ENCODE measurements at places on chromosomes 12 and 14.
A peak's percentile ranks its signal among the peaks of the same experiment; 100 is the strongest.

DNA sequence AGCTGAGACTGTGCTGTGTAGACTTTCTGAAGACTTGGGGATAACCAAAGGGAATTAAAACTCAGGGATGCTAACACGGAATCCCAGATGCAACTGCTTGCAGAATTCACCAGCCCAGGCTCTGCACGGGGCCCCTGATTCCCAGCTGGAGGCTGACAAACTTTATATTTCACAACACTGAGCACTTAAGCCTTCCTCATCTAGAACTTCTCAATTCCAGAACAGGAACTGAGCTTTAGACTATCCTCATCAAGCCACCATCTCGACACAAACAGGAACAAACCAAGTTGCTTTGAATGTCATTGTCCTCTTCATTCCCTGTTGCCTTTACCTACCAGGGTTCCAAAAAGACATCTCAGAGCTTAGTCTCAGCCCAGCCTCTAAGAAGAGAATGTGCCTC, 22.2 kb downstream of the CCDC63 start:
- no peak for DNase-seq

DNA sequence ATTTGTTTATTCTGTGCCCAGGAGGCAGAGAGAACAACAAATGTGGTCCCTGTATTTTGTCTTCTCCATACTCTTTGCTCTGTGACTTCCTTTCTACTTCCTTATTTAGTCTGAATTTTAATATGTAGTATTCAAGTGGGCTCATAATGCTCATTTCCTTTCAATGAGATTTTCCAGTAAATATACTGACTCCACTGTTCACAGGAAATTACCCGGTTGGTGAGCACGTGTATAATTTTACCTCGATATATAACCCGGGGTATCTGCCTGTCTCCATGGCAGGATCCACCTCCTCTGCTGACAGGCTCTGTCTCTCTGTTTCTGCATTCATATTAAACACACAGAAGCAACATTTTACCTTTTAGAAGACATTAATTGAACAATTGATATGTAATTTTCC, 166.0 kb downstream of the SLC38A4 start:
- DNase-seq, result no peak

DNA sequence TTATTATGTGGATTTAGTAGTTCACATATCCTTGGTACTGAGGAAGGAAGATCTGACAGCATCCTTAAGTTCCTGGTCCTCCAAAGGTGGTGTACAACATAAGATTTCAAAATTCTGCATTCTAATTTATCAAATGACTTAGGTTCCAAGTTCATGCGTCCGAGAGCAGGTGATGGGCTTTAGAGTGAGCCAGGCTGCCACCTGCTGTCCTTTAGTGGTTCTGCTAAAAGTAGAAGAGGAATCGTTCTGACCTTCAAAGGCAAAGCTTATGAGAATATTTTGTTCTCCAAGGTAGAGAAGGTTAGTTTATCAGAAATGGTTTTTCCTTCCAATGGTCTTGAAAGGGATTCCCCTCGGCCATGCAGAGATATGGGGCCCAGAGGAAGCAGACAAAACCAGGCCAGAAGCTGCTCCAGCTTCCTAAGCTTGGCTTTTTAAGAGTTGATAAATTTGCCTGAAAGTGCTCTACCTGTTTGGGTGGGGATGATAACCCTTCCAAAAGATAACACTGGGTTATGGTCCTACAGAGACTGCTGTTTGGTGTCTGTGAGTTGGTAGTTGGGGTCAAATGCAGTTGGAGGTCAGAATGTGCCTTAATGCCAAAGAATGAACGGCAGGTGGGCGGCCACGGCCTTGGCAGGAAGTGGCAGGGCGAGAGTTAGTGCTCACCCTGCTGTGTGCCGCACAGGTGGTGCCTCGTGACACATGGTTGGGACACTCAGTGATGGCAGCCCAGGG, 29.1 kb upstream of the LRTM2 start:
- DNase-seq, result peak; percentile 67

GRCh38 chr14:99658218-99658845, 13.4 kb downstream of the HHIPL1 start:
- DNase-seq, result no peak

DNA sequence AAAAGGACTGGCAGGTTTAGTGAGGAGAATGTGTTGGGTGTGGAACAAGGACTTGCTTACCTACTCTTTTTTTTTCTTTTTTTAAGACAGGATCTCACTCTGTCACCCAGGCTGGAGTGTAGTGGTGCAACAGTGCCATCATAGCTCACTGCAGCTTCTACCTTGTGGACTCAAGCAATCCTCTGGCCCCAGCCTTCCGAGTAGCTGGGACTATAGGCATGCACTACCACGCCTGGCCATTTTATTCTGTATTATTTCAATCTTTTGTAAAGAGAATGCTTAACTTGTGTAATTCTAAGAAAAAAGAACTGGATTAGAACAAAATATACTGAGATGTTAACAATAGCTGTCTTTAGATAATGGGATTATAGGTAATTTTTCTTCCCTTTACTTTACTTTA, 1.9 kb upstream of the VRTN start:
- DNase-seq, result no peak

GRCh38 chr12:128534906-128535305, 267.9 kb downstream of the TMEM132C start:
- peak; percentile 15 for DNase-seq

GRCh38 chr12:18824287-18824686, 86.4 kb downstream of the CAPZA3 start:
- DNase-seq, result no peak

DNA sequence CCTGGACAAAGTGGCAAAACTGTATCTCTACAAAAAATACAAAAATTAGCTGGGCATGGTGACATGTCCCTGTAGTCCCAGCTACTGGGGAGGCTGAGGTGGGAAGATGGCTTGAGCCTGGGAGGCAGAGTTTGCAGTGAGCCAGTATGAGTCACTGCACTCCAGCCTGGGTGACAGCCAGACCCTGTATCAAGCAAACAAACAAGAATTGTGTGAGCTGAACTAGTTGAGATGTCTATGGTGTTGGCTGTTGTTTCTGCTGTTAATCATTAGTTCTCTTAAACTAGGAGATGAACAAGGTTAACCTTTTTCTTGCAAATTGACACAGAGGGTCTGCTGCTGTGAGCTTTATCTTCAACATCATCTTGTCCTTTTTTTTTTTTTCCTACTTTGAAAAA, 23.6 kb downstream of the RASSF3 start:
- no peak for DNase-seq

GRCh38 chr14:101255765-101256125, 305.6 kb upstream of the DIO3 start:
- DNase-seq, result no peak

DNA sequence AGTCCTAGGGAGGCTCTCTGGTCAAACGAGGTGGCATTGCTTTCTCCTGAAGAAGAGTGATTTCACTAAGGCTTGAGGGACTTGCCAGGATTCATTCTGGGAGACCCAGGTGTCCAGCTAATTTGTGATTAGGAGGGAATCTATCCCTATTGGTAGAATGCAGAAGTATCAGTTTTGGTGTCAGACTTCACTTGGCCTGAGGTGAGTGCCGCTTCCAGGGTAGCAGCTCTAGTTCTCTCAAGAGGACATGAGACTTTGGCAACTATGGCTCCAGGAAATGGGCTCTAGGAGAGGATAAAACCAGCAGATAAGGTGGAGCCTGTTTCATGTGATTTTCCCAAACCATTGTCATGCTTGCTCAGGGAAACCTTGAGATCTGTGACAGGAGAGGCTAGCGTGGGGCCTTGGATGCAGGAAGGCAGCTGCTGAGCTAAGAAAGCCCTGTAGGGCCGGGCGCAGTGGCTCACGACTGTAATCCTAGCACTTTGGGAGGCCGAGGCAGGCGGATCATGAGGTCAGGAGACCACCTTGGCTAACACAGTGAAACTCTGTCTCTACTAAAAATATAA, 11.6 kb upstream of the TMEM117 start:
- no peak for DNase-seq

DNA sequence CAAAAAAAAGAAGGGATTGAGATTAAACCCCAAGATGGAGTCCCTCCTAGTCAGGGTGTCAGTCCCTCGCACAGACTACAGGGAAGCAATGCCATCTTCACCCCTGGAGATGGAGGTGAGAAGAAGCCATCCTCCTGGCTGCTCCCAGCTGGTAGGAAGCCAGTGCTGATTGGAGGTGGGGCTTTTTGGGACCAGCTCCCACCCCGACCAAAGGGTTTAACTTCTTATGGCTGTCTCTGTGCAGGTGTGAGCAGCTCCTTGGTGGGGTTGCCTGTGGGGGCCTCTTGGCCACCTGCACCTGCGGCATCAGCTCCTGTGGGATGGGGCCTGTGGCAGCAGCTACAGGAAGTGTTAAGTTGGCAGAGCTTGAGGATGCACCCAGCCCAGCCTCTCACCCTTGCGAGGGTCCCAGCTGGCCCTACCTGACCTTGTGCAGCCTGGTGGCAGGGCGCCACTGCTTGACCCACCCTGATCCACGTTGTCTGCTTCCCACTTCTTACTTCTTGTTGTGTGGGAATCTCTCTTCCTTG, 3.8 kb upstream of the KRT86 start:
- no peak for DNase-seq

GRCh38 chr12:119089380-119090013, 89.2 kb upstream of the HSPB8 start:
- DNase-seq, result no peak

GRCh38 chr14:50345846-50346422, 33.8 kb downstream of the DMAC2L start:
- no peak for DNase-seq

GRCh38 chr12:93788853-93789252, 111.7 kb downstream of the CRADD start:
- no peak for DNase-seq

- no peak for DNase-seq
Measured at GRCh38 chr12:124126950-124127655, 154.1 kb downstream of the ZNF664 start.

GRCh38 chr12:54232790-54233189, 44.0 kb upstream of the SMUG1 start:
- DNase-seq, result no peak

DNA sequence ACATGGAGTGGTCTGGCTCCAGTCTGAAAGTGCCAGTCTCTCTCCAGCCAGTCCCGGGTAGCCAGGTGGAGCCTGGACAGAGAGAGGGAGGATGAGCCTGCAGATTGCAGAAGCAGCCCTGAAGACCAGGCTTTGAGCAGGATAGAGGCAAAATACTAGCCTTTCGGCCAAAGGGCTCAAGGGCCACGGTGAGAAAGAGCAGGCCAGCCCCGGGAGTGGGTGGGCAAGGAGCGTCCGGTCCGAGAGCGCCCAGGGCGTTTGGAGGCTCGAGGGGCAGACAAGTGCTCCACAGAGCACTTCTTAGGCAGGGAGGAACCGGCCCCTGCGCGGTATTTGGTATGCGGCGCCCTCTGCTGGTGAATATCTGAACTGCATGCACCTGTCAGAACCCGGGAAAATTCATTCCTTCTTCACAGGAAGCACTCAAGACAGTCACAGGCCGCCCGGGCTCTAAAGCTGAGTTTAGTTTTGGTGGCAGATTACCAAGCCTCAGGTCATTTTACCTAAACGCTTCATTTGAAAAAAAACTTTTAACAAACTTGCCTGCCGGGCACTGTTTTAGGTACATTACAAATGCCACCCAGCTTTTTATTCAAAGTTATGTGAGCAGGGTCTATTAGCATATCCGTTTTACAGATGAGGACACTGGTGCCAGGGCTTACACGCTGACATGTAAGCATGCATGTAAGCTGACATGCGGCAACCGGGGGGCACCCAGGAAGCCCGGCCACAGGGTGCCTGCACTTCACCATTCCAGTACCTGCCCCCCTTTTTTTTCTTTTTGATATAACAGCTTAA, 21.0 kb upstream of the PSMC1 start:
- DNase-seq, result peak; percentile 74

DNA sequence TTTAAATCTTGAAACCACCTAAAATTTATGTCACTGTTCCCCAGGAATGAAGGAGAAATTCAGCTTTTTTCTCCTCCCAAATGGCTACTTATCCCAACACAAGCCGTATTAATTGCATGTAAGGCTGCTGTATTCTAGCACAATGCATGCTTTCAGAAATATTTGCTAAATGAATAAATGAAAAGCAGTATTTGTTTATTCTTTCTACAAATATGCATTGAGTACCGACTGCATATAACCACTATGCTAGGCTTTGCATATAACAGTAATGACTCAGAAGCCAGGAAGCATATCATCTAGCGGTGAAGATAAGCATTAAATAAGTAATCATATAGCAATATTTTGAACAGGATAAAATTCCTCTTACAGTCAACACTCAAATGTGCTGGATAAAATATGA, 5.7 kb upstream of the LRR1 start:
- no peak for DNase-seq

GRCh38 chr14:29355331-29355730, 572.3 kb downstream of the PRKD1 start:
- no peak for DNase-seq

DNA sequence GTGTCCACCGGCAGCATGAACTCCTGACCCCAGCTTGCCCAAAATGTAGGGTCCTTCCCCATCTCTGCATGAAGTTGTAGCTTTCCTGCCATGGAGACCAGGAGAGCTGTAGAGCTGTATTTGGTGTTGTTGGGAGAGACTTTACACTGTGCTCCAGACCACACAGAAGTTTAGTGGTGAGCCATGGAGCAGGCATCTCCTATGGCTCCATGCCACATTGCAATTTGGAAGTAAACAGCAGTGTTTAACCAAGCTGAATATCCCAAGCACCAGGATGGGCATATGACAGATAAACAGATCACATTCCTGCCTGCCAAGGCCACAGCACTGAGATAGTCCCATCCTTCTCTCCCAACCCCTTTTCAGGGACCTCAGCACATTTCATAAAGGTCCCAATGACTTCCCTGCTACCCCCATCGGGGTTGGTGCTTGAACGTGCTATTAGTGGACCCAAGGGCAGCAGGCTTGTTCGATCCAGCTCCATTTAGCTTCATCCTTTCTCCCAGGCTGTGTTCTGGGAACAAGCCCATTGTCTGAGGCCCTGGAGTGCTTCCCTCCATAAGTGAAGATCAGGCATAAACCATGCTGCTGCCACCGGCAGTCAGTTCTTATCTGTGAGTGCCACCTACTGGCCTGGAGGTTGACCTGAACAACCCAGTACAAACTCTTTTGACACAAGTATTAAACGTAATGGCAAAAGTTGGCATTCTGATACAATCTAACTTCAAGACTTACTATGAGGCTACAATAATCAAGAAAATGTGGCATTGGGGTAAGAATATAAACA, 172.3 kb upstream of the ATXN7L3B start:
- peak; percentile 44 for DNase-seq

DNA sequence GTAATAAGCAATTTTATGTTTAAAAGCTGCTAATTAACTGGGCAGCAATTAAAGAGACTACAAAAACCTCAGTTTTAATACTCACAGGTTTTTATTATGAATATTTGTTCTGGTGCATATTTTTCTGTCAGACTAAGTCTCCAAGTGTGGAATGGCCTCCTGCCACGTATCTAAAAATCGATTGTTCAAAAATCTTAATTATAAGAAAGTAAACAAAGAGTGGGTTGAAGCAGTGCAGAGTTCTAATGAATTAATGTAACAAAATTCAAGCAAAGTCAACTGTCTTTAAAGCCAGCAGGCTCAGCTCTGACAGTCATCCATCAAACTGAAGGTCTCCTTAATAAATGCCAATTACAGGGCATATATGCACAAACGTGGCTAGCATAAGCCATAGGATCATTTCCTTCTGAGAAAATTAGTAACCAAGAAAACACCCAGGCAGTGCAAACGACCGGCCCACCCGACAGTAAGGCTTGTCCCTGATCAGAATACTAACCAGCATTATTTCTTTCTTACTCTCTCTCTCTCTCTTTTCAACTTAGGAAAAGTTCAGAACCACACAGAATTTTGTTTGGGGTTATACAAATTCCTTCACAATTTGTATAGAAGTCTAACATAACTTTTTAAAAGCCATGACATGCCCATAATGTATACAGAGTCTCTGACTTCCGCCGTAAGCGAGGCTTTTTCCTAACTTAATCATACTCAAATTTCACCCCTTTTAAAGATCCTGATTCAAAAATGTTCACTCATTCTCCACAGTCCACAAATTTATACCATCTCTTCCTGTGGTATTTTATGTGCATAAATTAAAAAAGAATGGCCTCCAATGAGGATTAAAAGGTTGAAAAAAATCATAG, 83.8 kb downstream of the SLC25A21 start:
- no peak for DNase-seq
